Karpas-422 (cell line): ENCODE measurements at places on chromosomes 7 and 10. TPM values are rescaled to one million over a fixed set of nuclear protein-coding genes. Genes with fewer than 3 reads are reported as not detected.

- DNase-seq, result no peak
Measured at GRCh38 chr10:58647376-58648112, 134.9 kb downstream of the BICC1 start.

The CNTNAP2 gene
- total RNA-seq, result not detected in 2 replicates

The GUSB gene
- 33.0 and 33.7 TPM in 2 replicates for total RNA-seq

DNA sequence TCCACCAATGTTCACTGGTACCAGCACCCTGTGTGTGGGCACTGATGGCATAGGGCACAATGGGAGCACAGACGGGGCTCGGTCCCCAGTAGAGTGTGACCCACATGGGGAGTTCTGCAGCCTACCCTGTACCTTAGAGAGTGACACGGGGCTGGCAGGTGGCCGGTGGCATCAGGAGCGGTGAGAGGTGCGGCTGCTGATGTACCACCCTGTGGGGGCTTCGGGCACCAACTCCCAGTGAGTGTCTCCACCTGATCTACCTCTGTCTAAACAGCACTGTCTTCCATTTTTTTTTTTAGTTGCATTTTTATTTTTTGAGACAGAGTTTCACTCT is 4.1 kb downstream of the JAKMIP3 start:
- DNase-seq, result no peak

DNA sequence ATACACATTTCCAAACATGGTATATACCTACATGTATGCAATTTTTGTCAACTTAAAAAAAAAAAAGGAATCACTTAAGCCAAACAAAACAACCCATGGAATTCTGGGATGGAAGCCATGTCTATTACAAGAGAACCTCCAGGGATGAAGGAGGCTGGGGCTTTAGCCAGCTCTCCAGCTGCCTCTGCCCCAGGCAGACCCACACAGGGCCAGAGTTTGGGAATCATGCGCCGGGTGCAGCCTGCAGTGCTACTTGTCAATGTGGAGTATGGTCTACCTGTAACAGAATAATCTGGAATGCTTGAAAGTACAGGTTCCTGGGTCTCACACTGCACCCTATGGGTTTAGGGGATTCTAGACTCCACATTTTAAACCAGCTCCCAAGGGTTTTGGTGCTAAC is 10.8 kb downstream of the ATP6V0E2 start:
- no peak for DNase-seq

DNA sequence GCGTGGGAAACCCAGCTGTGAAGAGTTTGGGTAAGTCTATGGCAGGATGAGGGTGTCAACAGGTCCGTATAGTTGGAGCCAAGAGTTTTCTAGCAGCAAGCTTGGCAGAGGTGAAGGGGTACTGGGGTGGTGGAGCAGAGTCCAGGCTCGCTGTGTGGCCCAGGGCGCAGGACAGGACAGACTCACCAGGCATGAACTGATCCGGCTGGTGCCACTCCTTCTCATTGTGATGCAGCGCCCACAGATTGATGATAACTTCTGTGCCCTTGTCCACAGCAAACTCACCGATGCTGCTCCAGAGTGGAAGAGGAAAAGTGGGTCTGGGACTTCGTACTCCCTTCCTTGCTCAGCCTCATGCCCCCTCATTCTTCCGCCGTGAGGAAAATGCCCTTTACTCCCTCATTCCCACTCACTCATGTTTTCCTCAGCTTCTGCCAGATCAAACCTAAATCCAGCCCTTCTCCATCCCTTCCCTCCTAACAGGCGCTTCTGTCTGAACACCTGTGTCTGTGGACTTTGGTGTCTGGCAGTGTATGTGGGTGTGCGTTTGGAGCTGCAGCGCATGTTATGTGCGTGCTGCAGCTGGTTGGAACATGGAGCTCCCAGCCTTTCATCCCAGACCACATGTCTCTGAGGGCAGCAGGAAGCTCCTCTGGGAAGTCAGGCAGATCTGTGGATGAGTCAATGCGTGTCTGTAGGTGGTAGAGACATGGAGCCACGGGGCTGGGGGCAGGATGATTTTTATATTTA is 5.7 kb downstream of the CYP17A1 start:
- no peak for DNase-seq

GRCh38 chr10:2077231-2077630 is 339.9 kb upstream of the ADARB2 start:
- no peak for DNase-seq

DNA sequence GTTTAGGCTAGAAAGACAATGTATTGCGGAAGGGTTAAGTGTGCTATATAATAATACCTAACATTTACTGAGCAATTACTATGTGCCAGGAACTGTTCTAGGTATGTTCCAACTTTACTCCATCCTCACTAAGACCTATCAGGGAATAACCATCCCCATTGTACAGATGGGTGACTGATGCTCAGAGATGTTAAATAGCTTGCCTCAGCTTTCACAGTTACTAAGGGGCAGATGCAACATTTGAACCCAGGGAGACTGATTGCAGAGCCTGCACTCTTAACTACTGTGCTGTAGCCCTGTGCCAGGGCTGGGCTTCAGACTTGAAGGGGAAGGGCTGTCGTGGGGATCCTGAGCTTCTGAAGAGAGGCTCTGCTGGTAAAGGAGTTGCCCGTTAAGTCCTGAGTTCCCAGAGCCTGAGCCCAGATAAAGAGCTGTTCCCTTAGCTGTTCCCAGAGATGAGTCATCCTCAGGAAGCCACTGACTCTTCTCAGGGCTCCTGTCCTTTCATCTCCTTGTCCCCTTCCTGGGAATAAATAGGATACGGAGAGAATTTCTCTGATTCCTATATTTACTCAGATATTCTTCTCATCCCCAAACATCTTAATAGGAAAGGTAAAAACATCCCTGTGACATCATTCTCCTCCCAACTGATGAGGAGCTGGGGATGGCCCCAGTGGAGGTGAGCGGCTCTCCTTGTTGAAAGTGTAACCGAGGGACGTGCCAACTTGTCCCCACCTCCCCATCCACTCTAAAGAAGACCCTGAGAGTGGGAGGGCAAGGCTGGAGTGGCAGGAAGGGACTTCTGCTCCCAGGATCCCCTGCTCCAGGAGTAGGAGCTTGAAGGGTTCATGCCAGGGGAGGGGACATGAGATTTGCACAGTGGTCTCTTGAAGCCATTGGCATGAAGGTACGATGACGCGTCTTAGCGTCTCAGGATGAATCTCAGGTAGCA is 28.0 kb upstream of the HABP2 start:
- no peak for DNase-seq

GRCh38 chr10:69503001-69503895 is 52.0 kb downstream of the TSPAN15 start:
- no peak for DNase-seq

The OPALIN gene
- not detected in 2 replicates for total RNA-seq
